ENCODE measurements at places on chromosomes 5 and 9.

- no peak for DNase-seq
Observed at GRCh38 chr9:89044881-89045280, 53.6 kb downstream of the S1PR3 start.

GRCh38 chr9:4160249-4160648 lies 139.6 kb downstream of the GLIS3 start:
- DNase-seq, result no peak

DNA sequence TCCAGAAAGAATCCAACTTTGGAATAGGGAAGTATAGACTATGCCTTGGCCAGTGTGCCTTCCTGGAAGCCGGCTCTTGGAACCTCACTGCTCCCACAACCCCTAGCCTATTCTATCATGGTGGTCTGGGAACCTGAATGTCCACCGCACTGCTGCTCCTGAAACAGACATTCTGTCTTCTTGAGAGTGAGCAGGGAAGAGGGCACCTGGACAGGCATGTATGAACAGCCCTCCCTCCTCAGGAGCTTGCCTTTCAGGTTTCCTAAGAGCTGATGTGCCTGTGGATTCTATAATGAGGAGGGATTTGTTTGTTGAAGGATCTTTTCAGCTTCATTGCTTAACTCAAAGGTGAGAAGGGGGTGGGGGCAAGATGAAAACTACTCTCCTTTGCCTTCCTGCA lies 55.1 kb upstream of the XPA start:
- no peak for DNase-seq

DNA sequence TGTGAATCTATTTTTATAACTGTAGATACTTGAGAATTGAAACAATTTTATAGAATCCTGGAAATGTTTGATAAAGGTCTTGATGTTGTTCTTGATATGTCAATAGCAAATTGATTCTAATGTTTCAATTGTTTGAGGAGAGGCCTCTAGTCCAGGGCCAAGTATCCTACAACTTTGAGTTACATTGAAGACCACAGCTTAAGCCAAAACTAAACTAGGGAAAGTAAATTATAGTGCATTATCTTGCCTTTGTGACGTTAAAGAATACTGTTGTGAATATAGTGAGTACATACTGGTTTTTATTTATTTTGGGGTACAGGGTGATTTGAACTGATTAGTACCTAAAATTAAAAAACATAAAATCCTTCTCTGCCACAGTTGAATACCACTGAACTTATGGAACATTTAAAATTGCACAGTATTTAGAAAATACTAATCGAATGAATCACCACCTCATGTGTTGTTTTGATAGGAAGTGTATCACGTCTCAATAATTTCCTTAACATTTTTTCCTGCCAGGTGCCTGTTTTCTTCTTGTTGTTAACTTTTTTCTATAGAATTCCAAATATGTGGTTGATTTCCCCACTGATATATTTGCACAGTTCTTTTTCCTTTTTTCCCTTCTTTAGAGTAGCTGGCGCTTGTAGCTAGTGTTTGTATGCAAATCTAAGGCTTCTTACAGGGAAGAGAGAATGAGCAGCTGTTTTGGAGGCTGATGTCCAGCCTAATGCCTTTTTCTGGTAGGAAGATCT lies 12.5 kb downstream of the ARHGEF28 start:
- no peak for DNase-seq

- DNase-seq, result no peak
Observed at GRCh38 chr5:18491349-18491748, 857.1 kb downstream of the TAF11L14 start.
